ENCODE measurements at places on chromosomes 7 and 10. TPM values are rescaled to one million over a fixed set of nuclear protein-coding genes. Genes with fewer than 3 reads are reported as not detected.

The SLC16A9 gene
- total RNA-seq, result 5.4 TPM

GRCh38 chr7:125773113-125773785 is 843.6 kb upstream of the POT1 start:
- DNase-seq, result no peak

GRCh38 chr10:132162590-132163277 is 24.0 kb upstream of the DPYSL4 start:
- no peak for DNase-seq

- no peak for DNase-seq
Observed at GRCh38 chr7:131897016-131897789, 340.8 kb upstream of the PODXL start.

DNA sequence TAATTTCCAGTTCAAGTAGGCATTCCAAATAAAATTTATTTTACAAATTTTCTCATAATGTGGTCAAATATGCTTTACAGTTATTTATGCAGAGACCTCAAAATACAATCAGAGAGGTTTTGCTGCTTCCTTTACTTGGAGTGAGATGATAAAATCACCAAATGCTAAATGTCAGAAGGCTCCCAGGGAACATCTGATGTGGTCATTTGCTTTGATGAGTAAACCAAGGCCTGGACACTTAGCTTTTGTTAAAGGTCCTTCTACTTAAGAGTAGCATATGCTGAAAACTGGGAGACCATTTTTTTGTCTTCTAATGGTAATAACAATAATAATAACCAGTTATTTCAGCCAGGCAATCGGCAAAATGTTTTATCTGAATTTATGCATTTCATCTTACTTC is 60.6 kb upstream of the AKR1E2 start:
- DNase-seq, result no peak

The VGF gene
- total RNA-seq, result 0.10 TPM

The NPY4R2 gene
- not detected for total RNA-seq

The PIP gene
- total RNA-seq, result not detected

DNA sequence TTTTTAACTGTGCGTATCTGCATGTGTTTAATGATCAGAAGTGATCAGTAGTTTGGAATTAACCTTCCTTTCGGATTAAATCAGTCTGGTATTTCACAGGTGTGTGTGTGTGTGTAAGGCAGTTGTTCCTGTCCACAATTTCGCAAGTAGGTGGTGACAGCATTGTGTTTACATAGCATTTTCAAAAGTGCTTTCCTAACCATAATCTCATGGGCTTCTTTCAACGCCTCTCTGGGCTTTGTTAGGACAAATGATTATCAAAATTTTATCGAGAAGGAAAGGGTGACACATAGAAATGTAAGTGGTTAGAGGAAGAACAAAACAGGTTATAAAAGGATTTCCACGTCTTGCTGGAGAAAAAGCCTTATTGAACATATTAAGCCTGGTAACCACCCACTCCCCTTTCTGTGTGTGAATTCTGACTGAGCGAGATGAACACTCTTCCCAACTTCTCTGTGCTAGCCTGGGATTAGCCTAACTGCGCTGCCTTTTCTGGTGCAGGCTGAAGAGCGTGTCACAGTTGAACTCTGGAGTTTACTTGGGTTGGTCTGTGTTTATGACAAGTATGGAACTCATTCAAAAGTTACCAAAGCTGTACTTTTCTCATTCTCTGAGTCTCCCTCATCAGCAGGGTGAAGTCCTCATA is 292.3 kb upstream of the PITRM1 start:
- DNase-seq, result no peak

DNA sequence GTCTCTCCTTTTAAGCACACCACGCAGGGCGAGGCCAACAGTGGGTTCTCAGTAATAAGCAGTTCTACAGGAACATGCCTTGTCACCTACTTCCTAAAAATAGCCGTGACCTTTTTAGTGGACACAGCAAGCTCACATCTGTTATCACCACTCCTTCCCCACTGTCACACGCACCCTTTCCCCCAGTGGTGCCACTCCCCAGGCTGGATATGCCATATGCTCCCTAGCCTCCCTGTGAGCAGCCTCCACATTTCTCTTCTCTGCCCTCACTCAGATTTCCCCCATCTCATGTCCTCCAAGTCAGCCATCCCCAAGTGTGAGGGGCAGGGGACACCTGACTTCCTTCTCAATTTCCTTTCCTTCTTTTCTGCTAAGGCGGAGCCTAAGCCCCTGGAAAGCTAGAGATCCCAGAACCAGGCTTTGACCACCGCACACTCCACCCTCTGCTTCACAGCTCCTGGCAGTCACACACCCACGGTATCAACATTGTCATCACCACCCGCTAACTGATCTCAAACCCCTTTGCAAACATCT is 3.7 kb downstream of the ANXA11 start:
- DNase-seq, result no peak

The CEP41 gene
- 17.1 TPM for total RNA-seq

DNA sequence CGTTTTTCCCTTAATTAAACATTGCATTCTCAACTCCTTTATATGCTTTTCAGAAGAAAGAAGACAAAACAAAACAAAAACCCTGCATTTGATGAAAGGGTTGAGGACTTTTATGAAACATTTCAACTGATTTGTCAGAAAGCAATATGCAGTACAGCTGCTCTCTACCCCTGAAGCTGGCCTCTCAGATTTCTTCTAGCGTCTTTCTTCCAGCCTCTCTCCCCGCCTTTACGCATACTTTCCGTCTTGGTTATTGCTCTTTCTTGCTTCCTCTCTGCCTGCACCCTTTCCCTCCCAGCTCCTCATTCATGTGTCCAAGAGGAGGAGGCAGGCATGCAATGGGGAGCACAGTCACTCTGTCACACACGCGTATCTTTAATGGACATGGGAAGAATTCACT is 91.0 kb upstream of the COL1A2 start:
- no peak for DNase-seq

DNA sequence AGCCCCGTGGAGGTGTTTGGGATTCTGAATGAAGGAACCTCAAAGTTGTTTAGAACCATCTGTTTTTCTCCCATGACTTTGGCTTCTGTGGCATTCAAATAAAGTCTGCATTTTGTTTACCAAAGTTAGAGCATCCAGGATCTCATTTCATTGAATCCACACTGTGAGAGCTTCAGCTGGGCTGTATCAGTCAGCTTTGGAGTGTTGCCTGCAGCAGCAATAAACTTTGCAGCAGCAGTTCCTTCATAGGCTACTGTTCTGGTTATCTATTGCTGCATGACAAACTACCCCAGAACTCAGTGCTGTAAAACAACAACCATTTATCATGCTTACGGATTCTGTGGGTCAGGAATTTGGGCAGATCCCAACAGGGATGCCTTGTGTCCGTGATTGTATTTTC is 1575.2 kb upstream of the LRRTM3 start:
- DNase-seq, result no peak

- no peak for DNase-seq
Observed at GRCh38 chr7:154347700-154348266, 295.6 kb downstream of the DPP6 start.

- DNase-seq, result no peak
Observed at GRCh38 chr10:17383801-17384555, 70.4 kb downstream of the ST8SIA6 start.

The HTR7 gene
- not detected for total RNA-seq

DNA sequence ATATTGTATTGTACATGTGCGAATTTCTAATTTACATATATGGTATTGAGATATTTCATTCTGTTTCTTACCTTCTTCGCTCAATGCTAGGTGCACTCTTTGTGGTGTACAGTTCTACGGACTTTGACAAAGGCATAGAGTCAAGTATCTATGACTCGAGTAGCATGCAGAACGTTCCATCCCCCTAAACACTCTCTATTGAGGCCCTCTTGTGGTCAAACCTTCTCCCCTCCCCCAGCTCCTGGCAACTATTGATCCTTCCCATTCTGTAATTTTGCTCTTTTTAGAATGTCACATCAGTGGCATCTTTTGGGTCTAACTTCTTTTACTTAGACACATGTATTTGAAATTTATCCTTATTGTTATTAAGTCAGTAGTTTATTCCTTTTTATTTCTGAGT is 30.7 kb upstream of the GDF10 start:
- DNase-seq, result no peak

GRCh38 chr10:29443745-29444523 is 155.1 kb downstream of the LYZL1 start:
- DNase-seq, result no peak

DNA sequence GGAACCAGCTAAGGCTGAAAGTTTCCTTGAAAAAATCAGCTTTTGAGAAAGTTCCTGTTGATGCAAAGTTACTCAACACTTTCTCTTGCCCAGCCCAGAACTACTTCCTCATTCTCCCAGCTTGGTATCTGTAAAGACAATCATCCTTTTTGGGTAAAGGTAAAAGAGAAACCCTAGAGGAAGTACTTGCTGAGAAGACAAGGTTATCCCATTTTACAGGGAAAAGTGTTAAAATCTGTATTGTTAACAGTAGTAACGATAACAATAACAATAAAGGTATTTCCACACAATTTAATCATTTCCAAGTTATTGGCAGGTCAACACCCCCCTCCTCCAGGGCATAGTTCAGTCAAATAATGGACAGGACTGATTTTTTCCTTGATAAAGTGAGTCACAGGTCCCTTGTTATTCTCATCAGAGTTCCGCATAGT is 2.4 kb downstream of the ALOX5 start:
- no peak for DNase-seq

The ITPRID1 gene
- not detected for total RNA-seq

DNA sequence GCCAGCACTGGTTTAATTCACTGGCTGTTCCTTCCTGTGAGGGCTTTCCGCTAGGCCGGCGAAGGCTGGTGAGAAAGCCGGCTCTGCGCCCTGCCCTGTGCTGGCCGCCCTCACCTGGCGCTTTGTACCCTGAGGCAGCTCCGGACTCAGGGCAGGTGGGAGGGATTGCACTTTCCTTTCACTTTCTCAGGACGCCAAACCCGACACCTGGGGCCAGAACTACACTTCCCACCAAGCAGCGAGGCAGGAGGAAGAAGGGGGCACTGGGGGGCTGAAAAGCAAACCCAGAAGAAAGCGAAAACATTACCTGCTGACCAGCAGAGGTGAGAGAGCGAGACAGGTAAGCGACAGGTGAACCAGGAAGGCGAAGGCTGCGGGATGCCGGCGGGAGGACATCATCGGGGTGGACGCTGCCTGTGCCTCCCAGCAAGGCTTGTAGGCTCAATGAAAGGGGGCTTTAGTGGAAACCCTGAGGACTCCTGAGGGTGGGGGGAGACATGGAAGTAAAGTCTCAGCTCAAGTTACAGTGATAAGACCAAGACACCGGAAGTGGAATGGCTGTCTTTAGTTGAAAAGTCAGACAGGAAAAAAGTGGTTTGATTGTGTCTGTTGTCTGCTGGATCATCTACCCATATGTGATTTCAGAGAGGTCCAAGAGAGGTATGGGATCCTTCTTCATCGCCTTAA is at the start of gene RAB19:
Gene RAB19 (plus strand): TSS at position 181 of the 687 bp plus-strand sequence. CDS start 3,589 bp downstream, outside the sequence.
- peak; percentile 26 for DNase-seq

DNA sequence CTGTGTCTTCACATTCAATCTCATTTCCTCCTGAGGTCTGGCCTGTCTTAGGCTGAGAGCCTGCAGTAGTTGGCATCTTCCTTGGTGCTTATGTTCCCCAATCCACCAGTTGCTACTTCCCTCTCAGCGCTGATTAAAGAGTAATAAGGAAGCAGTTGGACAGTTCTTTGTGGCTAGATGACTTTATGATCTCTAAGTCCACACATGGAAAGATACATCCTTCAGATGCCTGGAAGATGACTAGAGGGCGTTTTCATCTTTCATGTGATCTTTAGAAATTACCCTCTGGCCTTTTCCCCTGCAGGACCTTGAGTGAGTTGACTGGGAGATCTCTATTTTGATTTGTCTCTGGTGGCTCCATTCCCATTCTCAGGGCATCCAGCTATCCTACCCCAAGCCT is 204.5 kb downstream of the GRM3 start:
- no peak for DNase-seq

DNA sequence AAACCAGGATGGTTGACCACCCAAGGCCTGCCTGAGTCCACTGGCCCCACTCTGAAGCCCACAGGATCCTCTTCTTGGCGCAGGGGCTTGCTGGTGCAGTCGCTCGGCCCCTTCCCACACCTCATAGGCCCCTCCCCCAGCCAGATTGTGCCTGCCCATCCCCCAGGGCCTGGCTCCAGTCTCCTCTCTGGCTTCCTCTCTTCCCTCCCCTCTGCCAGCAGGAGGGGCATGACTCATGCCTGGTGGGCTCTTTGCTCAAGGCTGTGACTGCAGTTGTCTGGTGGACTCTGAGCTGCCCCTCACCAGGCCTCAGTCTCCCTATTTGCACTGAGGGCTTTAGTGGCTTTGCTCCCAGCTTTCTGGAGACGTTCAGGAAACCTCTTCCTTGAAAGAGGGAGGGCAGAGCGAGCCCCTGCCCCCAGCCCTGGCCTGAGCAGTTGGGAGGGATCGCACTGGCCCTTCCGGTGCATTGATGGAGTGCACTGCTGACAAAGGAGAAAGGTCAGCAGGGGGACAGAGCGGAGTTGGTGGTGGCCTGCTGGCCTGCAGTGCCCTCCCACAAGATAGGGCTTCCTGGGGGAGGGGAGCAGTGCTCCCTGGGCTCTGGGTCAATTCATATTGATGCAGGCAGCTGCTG is 60.7 kb downstream of the ZMIZ1 start:
- no peak for DNase-seq

- no peak for DNase-seq
Observed at GRCh38 chr7:96794063-96794462, 84.4 kb upstream of the SEM1 start.

DNA sequence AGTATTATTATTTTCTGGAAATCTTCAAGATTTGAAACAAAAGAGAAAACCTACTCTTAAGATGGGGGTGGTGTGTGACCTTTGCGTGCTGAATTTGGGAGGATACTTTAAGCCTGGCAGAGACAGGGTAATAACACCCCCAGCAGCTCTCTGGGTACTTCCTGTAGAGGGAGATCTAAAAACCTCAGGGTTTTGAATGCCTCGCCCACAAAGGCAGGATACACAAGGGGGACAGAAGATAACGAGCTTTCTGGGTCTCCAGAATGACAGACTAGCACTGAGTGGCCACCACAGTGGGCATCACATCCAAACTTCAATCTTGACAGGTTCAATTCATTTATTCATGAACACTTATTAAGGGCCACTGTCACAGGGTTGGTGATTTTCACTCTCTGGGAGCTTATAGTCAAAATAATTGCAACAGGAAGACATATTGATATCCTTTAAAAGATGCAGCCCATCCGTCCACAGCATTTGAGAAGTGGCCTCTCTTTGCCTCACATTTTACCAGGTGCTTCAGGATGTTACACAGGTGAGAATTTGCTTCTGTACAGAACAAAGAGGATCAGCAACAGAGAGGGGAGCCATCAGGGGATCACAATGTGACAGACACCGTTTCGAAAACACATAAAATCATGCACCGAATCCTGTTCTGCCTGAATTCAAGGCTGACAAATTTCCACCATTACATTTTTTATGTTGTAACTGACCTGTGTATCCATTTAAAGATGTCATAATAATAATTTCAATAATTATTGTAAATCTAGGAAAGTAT is 14.3 kb downstream of the CPA1 start:
- DNase-seq, result no peak

GRCh38 chr7:142853739-142854371 is 1.0 kb upstream of the EPHB6 start:
- peak; percentile 50 for DNase-seq

- DNase-seq, result no peak
Observed at GRCh38 chr7:49150486-49150885, 226.1 kb downstream of the CDC14C start.

The KIFBP gene
- 16.9 TPM for total RNA-seq

The TMEM273 gene
- total RNA-seq, result 16.2 TPM

- peak; percentile 84 for DNase-seq
Observed at GRCh38 chr10:113679463-113680189, at the start of gene CASP7. CASP7 (plus strand) TSS chr10:113679912; CDS start chr10:113697494, 17,582 bp downstream.

GRCh38 chr7:45217358-45217757 is 59.8 kb downstream of the RAMP3 start:
- DNase-seq, result no peak
